Esophagus squamous epithelium (tissue), 5 donors: ENCODE measurements at places on chromosomes 1 and 21.

GRCh38 chr21:38879912-38880576, 74.3 kb downstream of the ETS2 start:
- no peak for DNase-seq

- DNase-seq, result no peak
Observed at GRCh38 chr1:80217377-80217986, 1211.0 kb upstream of the ADGRL4 start.

GRCh38 chr1:78055565-78056132, 9.9 kb downstream of the GIPC2 start:
- DNase-seq, result no peak

- DNase-seq, result no peak
Observed at GRCh38 chr1:41404308-41404761, 43.1 kb downstream of the FOXO6 start.

DNA sequence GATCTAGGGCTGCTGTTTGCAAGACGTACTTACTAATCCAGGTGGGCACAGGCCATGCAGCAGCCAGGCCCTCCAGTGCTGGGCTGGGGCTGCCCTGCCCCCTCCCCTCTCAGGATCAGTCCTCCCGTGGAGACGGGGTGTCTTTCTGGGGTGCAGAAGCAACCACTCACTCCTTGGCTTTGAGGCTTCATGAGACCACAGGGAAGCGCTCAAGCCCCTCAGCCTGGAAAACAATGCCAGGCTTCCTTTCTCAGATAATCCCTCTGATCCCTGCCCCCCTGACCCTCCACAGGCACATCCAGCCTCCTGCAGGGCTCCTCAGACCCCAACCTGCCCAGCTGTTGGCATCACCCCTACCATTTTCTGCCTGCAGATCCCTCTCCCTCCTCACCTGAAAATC, 13.9 kb upstream of the C2CD2 start:
- no peak for DNase-seq

DNA sequence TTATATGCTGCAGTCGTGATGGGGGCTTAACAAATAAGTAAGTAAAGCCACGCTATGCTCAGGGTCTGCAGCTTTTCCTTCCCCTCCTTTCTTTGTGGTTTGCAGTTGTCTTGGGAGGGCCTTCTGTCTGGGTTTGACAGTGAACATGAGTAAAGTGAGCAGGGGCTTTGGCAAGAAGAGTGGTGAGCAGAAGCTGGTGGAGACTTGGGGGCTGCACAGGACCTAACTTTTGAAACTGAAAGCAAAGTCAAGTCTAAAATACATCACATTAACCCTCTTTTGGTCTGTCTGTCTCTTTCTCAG, 368.6 kb upstream of the VAMP3 start:
- no peak for DNase-seq

DNA sequence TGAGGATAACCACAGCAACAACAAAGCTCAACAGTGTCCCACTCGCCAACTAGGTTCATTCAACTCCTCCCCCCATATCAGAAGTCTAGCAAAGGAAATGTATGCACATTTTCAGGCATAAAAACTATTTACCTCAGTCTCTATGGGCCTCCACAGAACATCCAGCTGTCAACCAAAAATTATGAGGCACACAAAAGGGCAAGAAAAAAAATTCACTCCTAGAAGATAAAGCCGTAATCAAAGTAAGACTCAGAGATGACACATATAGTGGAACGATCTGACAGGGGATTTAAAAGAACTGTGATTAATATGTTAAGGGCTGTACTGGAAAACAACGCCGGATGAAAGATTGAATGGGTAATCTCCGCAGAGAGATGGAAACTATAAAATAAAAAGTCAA, 158.7 kb downstream of the NTPCR start:
- DNase-seq, result no peak

- DNase-seq, result no peak
Observed at GRCh38 chr1:80509965-80510522, 1290.7 kb upstream of the ADGRL2 start.

GRCh38 chr1:117575586-117576225, 30.1 kb upstream of the TENT5C start:
- DNase-seq, result no peak

DNA sequence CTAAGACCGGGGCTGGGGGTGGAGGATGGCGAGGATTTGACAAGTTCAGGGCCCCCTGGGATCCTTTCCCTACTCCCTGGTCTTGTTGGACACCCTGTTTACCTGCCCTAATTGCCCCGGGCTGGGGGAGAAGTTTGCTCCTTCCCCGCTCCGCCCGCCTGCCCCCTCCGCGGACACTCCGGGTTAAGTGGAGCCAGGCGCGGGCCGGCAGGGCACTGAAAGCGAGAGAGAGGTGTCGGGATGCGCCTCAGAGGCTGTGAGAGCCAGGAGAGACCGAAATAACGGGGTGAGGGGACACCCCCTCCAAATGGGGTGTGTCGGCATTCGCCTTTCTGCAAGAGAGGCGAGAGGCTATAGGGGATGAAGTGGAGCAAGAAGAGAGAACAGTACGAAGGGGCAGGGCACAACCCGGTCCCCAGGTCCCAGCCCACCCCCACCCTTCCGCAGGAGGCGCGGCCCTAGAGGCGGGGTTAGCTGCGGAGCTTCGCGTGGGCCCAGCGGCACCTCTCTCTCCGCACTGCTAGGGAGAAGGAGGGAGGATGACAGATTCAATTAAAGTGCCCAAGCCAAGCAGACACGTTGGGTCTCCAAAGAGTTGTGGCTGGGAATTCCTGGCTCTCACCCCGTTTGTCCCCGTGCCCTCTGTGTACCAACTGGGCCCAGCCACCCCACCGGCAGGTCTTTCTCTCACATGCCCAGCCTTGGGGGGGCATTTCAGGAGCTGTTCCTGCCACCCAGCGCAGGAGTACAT, 3.8 kb downstream of the EFNA3 start:
- no peak for DNase-seq

- DNase-seq, result no peak
Observed at GRCh38 chr1:67200755-67201154, 34.5 kb downstream of the IL23R start.

DNA sequence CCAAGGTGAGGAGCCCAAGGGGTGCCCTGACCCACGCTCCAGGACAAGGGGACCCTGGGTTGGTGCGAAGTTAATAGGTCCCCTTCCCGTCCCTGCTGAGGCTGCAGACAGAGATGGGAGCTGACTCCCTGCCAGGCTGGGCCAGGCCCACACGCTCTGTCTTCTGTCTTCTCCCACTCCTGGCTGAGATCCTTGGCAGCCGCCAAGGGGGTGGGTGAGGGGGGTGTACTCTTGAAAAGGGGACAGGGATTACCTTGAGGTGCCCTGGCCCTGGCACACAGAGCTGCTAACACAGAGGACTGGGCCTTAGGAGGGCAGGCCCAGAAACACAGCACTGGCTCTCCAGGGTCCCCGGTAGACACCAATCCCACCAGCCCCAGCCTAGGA, 11.0 kb upstream of the CTRC start:
- DNase-seq, result no peak
